ENCODE measurements at places on chromosomes 7 and 10.

DNA sequence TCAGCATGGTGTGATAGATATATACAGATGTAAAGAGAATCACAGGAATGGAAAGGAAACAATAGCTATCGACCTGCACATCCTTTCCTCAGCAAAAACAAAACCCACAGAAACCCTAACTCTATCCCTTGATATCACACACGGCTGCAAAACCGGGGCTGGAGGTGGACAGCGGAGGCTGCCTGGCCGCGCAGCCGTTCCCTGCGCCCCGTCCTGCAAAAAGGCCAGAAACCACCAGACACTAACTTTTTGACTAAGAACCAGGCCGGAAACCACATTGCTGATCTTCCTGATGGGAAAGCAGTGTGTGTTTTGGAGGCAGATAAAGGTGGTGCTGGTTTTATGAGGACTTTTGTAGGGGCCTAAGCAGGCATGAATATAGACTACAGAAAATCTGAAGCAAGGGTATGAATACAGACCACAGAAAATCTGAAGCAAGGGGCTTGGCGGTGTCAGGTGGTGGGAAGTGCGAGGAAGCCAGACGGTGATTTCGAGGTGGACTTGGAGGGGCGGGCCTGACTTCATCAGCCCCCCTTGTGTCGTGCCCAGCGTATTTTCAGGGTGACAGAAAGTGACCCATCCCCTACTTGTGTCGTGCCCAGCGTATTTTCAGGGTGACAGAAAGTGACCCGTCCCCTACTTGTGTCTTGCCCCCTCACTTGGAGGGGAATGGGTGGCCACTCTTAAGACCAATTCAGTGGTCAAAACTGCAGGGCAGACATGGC lies 123.3 kb downstream of the WDR37 start:
- DNase-seq: no peak

GRCh38 chr7:31095286-31096197 lies 43.4 kb downstream of the ADCYAP1R1 start:
- no peak for DNase-seq

GRCh38 chr7:582931-583330 lies 63.3 kb upstream of the PDGFA start:
- no peak for DNase-seq

- no peak for DNase-seq
Observed at GRCh38 chr7:70098905-70099672, 500.8 kb downstream of the AUTS2 start.

DNA sequence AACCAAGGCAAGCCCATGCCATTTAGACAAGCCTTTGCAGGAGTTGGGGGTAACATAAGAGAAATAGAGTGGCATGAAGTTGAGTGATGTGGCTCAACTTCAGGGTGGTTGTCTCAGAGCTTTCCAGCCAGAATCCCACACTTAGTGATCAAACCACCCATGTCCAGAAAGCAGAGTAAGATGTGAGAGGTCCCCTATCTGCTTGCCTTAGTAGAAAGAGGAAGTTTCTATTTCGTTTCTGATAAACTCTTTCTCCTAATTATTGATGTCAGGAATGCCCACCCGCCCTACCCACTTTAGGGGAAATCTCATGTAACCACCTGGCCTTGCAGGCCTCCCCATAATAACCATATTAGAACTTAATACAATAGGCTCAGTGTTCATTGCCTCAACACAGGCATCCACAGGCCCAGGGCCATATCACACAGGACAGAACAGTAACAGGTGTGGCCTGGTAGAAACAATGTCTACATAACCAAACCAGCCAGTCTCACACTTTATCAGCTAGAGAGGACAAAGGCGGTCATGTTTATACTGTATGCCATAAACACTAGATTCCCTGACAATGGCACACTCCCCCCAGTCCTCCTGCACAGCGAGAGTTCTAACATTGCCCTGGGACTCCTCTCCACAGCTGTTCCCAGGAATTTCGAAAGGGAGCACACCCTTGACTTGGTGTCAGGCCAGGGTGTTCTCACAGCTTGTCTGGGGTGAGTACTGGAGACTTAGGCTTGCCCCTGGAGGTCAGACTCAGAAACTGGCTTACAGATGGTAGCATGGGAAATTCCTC lies 364.4 kb downstream of the CXCL12 start:
- no peak for DNase-seq

DNA sequence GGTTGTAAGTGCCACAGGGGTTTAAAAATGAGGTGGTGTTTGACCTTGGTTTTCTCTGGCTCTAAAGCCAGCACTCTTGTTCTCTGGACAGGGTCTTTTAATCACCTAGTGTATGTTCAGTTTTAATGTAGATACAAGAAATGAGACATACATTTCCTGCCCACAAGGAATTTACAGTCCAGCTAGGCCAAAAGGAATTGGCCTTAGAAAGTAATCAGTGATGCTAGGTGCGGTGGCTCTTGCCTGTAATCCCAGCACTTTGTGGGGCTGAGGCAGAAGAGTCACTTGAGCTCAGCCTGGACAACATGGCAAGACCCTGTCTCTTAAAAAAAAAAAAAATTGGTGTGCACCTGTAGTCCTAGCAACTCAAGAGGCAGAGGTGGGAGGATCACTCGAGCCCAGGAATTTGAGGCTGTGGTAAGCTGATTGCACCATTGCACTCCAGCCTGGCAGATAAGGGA lies 100.2 kb downstream of the LRMDA start:
- peak; percentile 83 for DNase-seq

GRCh38 chr7:81719865-81720264 lies 50.0 kb downstream of the HGF start:
- DNase-seq: no peak

GRCh38 chr10:114635101-114635500 lies 23.0 kb downstream of the ABLIM1 start:
- DNase-seq: peak; percentile 47

DNA sequence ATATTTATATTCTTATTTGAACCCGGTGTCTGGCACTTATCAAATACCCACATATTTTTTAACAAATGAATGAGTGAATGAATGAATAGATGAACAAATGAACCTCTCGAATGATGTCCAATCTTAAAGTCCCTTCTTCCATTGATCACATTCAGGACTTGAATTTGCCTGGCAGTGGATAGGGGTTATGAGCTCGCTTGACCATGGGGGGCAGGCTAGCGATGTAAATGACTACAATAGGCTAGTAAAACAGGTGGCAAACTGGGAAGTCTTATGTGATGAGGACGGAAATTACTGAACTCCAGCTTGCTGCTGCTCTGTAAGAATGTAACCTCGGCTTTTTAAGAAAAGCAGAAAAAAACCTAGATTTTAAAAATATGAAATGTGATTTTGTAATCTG lies 247.7 kb upstream of the DKK1 start:
- no peak for DNase-seq

DNA sequence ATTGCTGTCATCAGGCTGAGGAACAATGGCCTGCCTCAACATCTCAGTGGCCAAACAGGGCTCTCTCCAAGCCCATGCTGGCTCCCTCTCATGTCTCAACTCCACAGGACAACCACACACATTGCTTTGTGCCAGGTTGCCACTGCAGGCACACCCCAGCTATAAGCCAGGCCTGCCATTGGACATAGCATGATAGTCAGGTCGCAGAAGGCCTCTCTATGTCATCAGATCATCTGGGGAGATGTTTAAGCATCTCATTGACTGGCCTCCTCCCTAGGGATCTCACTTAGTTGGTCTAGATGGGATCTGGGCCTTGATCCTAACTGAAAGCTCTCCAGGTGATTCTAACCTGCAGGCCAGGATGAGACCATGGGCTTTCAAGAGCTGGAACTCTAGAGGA lies 257.2 kb downstream of the GRID1 start:
- no peak for DNase-seq

DNA sequence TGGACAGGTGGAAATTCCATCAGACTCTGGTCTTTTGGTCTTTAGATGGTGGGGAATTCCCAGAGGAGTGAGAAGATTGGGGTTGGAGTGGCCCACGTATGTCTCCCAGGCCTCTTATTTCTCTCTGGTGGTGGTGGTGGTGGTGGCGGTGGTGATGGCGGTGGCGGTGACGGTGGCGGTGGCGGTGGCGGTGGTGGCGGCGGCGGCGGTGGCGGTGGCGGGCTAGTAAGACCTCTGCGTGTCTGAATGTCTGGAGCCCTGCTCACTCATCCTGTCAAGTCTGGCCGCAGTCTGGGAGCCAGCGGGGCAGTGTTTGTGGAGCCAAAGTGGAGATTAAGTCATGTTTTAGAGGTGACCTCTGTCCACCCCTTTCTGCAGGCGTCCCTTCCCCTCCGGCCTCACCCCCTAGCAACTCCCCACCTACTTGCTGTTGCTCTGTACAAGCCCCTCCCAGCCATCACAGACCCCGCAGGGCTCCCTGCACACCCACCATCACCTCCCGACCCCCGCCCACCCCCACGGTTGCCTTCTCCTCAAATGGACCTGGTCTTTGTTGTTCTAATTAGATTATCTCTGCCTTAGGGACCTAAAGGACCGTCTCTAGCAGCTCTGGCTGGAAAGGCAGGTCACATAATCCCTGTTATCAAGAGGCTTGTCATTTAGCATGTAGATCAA lies 165.0 kb upstream of the TBX20 start:
- no peak for DNase-seq

DNA sequence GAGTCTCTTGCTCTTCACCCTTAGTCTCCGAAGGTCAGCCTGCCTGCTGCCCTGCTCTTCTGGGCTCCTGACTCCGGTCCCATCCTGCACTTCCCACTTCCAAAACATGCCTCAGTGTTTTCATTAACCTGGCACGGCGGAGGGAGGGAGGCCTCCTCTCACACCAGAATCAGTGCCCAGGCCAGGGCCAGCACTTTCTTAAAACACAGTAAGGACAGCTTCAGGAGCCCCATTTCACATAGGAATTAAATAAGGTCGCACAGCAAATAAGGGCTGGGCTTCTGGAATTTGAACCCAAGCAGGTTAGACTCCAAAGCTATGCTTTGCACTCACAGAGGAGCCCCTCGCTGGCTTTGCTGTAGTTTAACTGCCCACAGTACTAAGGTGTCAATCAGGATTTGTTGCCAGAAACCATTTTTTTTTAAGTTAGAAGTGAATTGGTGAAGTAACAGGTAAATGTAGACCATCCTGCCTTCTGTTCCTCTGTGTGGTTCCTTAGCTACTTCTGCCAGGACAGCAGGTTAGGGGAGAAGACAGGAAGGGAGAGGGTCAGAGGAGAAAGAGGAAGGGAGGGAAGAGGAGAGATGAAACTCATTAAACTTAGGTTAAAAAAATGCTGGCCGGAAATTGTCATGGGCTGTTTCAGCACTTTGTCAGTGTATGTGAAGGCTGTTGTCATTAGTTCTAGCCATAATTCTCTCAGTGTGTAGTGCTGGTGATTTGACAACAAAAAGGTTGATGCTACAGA lies 1.1 kb downstream of the RASSF4 start:
- no peak for DNase-seq

- no peak for DNase-seq
Observed at GRCh38 chr10:76124280-76124679, 692.9 kb downstream of the LRMDA start.

GRCh38 chr10:95428701-95429100 lies 132.5 kb downstream of the SORBS1 start:
- no peak for DNase-seq

GRCh38 chr7:1257221-1257620 lies 24.5 kb downstream of the UNCX start:
- no peak for DNase-seq

DNA sequence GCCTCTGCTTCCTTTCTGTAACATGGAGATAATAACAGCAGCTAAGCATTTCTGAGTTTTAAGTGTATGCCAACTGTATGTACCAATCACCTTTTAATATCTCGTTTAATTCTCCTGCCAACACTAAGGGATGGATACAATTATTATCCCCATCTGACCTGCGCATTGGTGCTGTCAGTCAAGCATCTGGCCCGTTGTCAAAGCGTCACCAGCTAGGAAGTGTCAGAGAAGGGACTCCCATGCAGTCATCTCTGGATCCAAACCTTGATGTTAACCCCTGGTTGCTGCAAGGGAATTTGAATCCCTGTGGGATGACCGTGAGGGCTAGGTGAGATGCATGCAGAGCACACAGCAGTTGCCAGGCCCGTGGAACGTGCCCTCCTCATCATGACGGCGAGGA lies 506.8 kb downstream of the SDK1 start:
- DNase-seq: no peak

DNA sequence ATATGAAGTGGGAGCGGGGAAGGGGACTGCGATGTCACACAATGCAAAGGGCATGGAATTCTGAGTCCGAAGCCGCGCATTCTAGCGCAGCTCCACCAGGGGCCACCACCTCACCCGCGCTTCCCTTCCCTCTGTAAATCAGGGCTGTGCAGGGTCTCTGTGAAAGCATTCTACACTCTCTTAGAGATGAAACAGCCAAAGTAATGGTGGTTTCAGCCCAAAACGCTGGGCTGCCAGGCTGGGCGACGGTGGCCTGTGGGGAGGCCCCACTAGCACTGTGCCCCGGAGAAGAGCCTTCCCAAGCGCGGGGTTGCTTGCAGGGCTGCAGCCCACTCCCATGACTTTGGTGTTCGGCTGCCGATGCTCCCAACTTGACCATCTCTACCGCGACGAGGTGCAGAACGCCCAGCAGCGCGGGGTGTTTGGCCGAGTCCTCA lies 11.4 kb downstream of the ATG9B start:
- no peak for DNase-seq

DNA sequence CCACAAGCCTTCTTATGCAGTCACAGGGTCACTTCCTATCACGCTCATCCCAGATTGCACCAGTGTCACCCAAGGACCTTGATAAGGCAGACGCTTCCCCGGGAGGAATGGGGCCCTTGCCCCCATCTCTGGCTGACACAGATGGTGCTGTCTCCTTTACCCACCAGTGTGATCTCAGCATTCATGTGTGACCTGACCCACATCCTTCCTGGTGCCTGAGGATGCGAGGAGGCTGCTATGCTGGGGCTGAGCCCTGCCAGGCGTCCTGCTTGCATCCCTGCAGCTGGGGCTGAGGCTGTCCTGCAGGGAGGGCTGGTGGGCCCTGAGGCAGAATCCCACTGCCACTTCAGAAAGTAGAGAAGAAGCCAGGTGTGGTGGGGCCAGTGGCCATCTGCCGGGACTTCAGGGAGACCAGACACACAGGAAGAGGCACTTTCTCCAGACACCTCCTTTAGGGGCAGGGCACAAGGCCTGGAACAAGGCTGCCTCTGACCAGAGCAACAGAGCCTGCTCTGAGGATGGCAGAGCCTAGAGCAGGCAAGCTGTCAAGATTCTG lies 35.3 kb downstream of the RASGEF1A start:
- DNase-seq: no peak

DNA sequence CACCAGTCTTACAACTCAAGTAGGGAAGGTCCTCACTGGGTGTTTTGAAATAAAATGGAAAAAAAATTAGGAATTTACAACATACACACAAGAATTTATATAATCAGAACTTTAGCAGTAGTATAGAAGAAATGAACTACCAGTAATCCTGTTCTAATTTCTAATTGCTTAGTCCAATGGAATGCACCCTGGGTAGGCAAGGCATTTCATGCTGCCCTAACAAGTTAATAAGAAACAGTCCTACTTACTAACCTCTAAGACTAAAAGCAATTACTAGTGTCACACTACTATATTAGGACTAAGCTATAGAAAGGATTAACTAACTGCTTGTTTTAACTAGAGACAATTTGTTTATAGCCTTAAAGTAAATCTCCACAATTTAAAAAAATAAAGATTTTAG lies 158.1 kb downstream of the BTAF1 start:
- DNase-seq: no peak

GRCh38 chr10:91077549-91078071 lies 142.9 kb upstream of the PCGF5 start:
- peak; percentile 21 for DNase-seq

- DNase-seq: no peak
Observed at GRCh38 chr10:75303045-75303777, 67.5 kb upstream of the COMTD1 start.

- no peak for DNase-seq
Observed at GRCh38 chr10:34434119-34434594, 380.9 kb downstream of the PARD3 start.

All from RCC 7860 (cell line).